ENCODE measurements at places on chromosomes 5 and 9.

DNA sequence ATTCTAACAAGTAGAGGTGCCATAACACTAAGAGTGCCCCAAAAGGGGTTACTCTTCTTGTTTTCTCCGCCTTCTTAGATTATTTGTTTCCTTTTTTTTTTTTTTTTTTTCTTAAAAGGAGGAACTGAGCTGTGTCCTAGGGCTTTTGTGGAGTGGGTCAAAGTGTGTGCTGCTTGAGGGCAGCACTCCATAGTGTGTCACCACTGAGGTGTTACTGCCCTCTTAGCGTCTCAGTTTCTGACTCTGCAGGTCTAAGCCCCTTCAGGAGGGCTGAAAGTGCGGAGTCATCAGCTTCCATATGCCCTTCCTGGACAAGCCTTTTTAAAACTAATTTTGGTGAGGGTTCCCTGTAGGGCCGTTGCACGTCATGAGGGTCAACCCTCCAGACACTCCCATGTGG, 12.6 kb upstream of the NANS start:
- no peak for DNase-seq

DNA sequence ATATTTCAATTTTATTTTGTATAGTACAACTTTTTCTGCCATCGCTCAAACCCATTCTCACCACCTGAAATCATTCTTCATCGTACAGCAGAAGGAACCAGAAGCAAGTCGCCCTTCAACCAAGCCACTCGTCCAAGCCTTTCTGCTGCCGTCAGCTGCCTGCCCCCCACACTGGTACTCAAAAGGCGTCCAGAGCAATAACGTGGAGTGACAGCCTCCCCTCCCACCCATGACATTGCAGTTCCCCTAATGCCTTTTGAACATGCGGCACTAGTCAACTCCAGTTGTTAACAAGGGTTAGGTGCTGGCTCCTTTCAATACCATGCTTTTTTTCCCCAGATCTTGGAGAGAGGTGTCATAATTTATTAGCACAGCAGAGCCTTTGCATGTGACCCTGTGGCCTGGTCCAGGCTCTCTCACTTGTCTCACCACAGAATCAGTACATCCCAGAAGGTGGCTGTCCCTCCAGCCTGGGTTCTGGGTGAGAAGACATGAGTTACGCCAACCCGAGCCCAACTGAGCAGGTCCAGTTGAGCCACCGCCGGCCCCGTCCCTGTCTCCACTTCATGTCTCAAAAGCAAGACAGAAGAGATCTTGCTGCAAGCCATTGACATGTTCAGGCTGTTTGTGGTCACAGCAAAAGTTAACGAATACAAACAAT, 20.4 kb upstream of the MED10 start:
- no peak for DNase-seq

- DNase-seq: peak; percentile 29
Measured at GRCh38 chr5:59095480-59095879, 512.6 kb downstream of the RAB3C start.

GRCh38 chr5:1555011-1555807, 31.4 kb upstream of the LPCAT1 start:
- DNase-seq: peak; percentile 34

GRCh38 chr5:11619339-11620024, 284.8 kb downstream of the CTNND2 start:
- peak; percentile 1 for DNase-seq

DNA sequence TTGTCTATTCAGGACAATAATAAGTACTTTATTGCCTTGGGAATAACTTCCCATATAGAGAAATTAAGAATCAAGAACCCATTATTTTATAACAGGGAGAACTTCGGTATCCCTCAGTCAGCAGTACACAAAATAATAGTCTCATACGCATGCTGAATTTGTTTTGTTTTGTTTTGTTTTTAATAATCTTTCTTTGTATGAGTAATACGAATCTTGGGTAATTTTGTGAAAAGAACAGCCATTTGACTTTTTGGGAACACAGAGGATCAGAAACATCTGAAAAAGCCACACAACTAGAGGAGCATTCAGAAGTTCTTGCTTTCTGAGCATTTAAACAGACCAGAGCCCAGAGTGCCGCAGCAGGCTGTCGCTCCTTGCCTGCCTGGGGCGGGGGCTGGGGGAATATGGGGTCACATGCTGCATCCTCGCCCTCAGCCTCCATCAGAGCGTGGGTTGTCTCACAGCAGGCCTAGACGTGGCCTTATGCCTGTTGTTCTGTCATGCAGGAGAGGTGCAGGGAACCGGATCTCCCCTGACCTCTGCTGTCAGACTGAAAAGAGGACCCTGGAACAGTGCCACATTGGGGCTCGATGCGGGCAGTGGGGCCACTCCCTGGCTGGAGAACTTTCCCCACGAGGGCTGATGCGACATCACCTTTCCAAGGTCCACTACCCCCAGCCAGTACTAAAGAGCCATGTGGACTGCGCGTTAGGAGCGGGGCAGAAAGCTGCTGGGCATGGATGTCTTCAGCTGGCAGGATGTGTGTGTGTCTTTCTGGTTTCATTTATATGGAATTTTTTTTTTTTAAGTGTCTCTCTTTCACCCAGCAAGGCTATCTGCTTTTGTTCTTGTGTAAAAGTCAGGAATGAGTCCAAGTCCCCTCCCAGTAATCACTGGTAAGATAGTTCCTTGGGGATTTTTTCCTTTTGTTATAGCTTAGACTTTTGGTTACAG, 133.4 kb upstream of the OTULINL start:
- peak; percentile 55 for DNase-seq

- no peak for DNase-seq
Measured at GRCh38 chr9:126346031-126346430, 19.4 kb downstream of the MVB12B start.

DNA sequence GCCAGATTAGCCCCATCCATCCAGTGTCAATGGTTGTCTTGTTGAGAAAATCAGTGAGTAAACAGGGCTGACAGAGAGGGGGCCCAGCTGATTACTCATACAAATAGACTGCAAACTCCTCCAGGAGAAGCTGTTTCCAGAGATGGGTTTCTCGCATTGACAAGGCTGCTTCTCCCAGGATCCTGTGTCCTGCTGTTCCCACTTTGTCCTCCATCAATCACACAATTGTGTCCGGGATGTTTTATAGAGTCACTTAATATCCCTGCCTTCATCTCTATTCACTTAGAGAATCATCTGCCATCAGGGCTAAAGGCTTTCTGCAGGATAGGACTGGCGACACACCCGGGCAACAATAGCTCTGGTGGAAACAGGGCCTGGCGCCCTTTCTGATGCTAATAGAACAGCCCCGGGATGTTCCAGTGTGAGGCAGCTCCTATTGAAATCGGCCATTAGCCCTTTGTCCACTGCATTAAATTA, 71.7 kb upstream of the TBCA start:
- DNase-seq: peak; percentile 22

GRCh38 chr5:116685069-116685468, 110.4 kb upstream of the SEMA6A start:
- DNase-seq: no peak

- peak; percentile 34 for DNase-seq
Measured at GRCh38 chr5:9761706-9762105, 131.6 kb upstream of the TAS2R1 start.

- DNase-seq: no peak
Measured at GRCh38 chr5:1750469-1750868, 49.2 kb downstream of the MRPL36 start.

- DNase-seq: no peak
Measured at GRCh38 chr5:50401336-50401735, 39.8 kb downstream of the EMB start.

DNA sequence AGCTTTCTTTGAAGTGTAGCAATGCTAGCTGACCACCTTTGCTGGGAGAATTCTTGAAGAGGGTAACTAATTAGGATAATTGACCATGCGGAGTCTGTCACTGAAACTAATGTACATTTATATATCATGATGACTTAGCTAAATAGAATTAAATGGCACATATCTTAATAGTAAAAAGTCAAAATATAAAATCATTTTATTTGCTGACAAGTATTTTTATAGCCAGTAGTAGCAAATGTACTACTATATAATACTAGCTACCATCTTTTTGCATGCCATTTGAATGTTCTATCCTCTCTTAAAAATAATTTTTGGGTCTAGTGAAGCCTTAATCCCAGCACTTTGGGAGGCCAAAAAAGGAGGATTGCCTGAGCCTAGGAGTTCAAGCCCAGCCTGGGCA, 605.8 kb upstream of the COX7C start:
- no peak for DNase-seq

DNA sequence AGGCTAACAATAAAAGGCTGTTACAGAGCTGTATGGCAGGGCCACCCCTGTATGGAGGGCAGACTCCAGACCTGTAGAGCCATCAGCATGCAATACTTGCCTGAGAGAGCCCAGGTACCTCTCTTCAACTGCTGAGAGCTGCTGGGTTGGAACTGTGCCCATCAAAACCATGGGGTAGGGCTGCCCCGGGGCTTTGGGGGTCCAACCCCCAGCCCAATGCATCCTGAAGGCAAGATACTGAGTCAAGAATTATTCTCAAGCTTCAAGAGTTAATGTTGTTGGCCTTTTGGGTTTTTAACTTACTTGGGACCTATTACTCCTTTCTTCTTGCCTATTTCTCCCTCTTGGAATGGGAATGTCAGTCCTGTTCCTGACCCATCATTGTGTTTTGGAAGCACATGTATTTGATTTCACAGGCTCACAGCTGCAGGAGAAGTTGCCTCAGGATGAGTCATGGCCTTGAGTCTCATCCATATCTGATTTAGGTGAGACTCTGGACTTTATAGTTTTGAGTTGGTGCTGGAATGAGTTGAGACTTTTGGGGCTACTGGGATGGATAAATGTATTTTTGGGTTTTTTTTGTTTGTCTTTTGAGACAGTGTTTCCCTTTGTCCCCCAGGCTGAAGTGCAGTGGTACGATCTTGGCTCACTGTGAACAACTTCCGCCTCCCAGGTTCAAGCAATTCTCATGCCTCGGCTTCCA, 21.0 kb upstream of the CDK7 start:
- peak; percentile 69 for DNase-seq

GRCh38 chr9:124133727-124134126, 122.2 kb downstream of the LHX2 start:
- DNase-seq: no peak

- no peak for DNase-seq
Measured at GRCh38 chr5:39177631-39177964, 41.8 kb downstream of the FYB1 start.

- DNase-seq: peak; percentile 41
Measured at GRCh38 chr9:126398403-126399058, 71.9 kb downstream of the MVB12B start.

DNA sequence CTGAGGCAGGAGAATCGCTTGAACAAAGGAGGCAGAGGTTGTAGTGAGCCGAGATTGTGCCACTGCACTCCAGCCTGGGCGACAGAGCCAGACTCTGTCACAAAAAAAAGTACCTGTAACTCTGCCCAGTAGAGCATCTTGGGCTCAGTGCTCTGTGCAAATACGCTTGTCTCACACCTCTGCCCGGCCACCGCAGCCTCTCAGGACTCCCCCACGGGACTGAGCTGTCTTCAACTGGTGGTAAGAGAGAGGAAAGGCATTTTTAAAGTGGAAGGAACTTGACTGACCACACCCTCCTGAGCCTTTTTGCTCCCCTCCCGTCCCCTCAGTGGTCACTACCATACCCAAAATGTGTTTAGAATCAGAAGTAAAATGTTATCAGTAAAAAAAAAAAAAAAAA, 174.3 kb upstream of the PIK3R1 start:
- DNase-seq: no peak

GRCh38 chr9:71524996-71525580, 243.2 kb downstream of the CEMIP2 start:
- no peak for DNase-seq

- DNase-seq: no peak
Measured at GRCh38 chr5:18091142-18091541, 456.9 kb downstream of the TAF11L14 start.

GRCh38 chr5:179401-179800, 11.9 kb upstream of the LRRC14B start:
- DNase-seq: no peak

GRCh38 chr5:134845335-134845851, 375 bp upstream of the C5orf24 start:
- DNase-seq: peak; percentile 21

- DNase-seq: no peak
Measured at GRCh38 chr5:80703291-80703690, 48.5 kb upstream of the DHFR start.

- DNase-seq: peak; percentile 65
Measured at GRCh38 chr9:25936031-25936430, 257.8 kb upstream of the TUSC1 start.

GRCh38 chr5:160835376-160835775, 16.6 kb downstream of the ATP10B start:
- DNase-seq: no peak

Data from fibroblast of skin of right quadriceps (primary cell).